ENCODE measurements at places on chromosomes 1 and 21. TPM values are rescaled to one million over a fixed set of nuclear protein-coding genes. Genes with fewer than 3 reads are reported as not detected.

The TDRD10 gene
- not detected for total RNA-seq

The BMP8B gene
- total RNA-seq, result 12.2 TPM

The FAM78B gene
- 0.10 TPM for total RNA-seq

The MTARC1 gene
- total RNA-seq, result 1.5 TPM

The PDXK gene
- total RNA-seq, result 41.5 TPM

The FAM72B gene
- total RNA-seq, result 15.2 TPM

The CDK18 gene
- total RNA-seq, result 2.1 TPM

The WNT3A gene
- not detected for total RNA-seq

The CYP4A11 gene
- total RNA-seq, result not detected

The TNFRSF4 gene
- 2.8 TPM for total RNA-seq

The TNFSF4 gene
- 0.15 TPM for total RNA-seq

The CORT gene
- total RNA-seq, result 0.30 TPM

The TRNP1 gene
- total RNA-seq, result 0.42 TPM

The CELA3B gene
- not detected for total RNA-seq

The GJC2 gene
- 0.43 TPM for total RNA-seq

The TRIM45 gene
- total RNA-seq, result 16.1 TPM

The TSACC gene
- not detected for total RNA-seq

The AUNIP gene
- 28.9 TPM for total RNA-seq

The NBL1 gene
- 3.5 TPM for total RNA-seq

The HAO2 gene
- total RNA-seq, result not detected

The RPTN gene
- total RNA-seq, result not detected

The CR1L gene
- not detected for total RNA-seq

The CAMTA1 gene
- total RNA-seq, result 153 TPM

The PPP1R12B gene
- 15.2 TPM for total RNA-seq

The DISC1 gene
- 4.1 TPM for total RNA-seq

The EDARADD gene
- total RNA-seq, result 3.8 TPM

The SCMH1 gene
- total RNA-seq, result 51.0 TPM

The PRAMEF7 gene
- not detected for total RNA-seq

The TMPRSS15 gene
- total RNA-seq, result not detected

The TMEM81 gene
- total RNA-seq, result 4.5 TPM

The PDZK1 gene
- total RNA-seq, result 1.6 TPM

The ST6GALNAC3 gene
- total RNA-seq, result 6.4 TPM

The TACSTD2 gene
- total RNA-seq, result not detected

The S100A9 gene
- total RNA-seq, result not detected

The PRDM16 gene
- total RNA-seq, result 1.4 TPM

The MPL gene
- total RNA-seq, result not detected

The CD48 gene
- not detected for total RNA-seq

The SERPINC1 gene
- total RNA-seq, result 0.22 TPM

The TMEM240 gene
- total RNA-seq, result 1.9 TPM

The TLCD4 gene
- total RNA-seq, result 45.9 TPM

The TRIM62 gene
- total RNA-seq, result 17.6 TPM

The BARHL2 gene
- not detected for total RNA-seq

The S100A10 gene
- 36.4 TPM for total RNA-seq

The TSPAN1 gene
- total RNA-seq, result not detected

The NEXN gene
- total RNA-seq, result 9.0 TPM

The CELA3A gene
- not detected for total RNA-seq

The RBP7 gene
- not detected for total RNA-seq

The SH3BGR gene
- 8.3 TPM for total RNA-seq

The UBXN10 gene
- not detected for total RNA-seq

The ARHGAP30 gene
- total RNA-seq, result 0.23 TPM

The ZBTB37 gene
- 5.2 TPM for total RNA-seq

The FOXJ3 gene
- total RNA-seq, result 79.1 TPM

The CLCA1 gene
- total RNA-seq, result not detected
